OCI-LY7 (cell line): ENCODE measurements at places on chromosomes 2 and 18.

GRCh38 chr18:58110398-58110797 is 66.4 kb downstream of the NEDD4L start:
- DNase-seq: no peak

DNA sequence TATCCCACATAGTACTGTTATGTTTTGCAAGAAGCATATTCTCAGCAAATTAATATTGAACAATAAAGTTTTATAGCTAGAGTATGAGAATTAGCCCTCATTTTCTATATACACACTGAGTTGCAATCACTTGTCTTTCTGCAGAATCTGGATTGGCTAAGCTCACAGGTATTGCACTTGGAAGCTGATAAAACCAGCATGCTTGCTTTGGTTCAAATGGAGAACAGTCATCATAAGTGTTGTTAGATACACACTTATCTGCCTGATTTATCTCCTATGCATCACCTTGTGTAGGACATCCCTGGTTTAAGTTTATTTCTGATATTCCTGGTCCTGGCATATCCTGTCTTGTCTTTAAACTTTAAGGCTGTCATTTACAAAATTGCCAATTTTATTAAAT is 38.0 kb upstream of the CYP20A1 start:
- DNase-seq: no peak

DNA sequence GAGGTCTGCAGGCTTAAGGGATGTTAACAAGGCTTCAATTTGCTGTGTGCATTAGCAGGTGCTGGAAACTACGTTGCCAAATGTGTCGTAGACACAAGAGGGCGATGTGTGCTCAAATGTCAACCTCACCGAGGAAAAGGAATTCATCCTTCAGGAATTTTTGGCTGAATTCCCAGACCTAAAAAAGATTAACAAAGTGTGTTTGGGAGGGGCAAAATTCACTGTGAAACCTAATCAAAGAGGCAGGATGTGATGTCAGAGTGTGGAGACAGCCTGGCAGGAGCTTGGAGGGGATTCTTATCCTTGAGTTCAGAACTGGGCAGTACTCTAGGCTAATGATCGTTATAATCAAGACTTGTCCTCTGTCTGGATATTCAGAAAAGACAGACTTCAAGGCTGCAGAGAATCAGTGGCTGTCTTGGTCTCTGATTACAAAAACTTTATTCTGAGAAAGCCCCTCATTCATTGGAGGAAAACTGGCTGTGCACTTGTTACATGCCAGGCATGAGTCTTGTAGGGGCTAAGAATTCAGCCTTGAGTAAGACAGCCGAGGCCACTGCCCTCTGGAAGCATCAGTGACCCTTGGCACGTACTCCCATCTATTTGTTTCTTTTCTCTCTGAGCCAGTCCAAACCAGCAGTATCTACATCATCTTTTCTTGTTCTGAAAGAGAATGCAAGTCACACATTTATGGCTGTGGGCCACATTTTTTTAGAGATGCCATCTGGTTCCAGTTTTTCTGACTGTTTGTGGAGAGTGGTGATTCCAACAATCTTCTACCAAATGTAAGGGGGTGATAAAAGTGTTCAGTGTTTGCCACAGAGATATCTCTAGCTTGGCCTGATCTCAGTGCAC is 18.7 kb upstream of the SCYGR1 start:
- DNase-seq: peak; percentile 5

DNA sequence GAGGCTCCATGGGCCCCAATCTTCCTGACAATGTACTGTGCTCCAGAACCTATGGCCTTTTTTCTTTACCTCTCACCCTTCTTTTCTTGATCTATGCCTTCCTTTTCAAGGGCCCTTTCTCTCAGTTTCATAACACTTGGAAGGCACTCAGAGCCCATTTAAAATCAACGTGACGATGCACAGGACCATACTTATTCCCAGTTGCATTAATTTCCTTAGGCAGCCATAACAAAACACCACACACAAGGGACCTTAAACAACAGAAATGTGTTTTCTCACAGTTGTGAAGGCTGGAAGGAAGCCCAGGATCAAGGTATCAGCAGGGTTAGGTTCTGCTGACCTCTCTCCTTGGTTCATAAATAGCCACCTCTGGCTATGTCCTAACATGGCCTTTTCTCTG is 414.0 kb upstream of the TNP1 start:
- DNase-seq: no peak

GRCh38 chr2:222545823-222546795 is 109.8 kb downstream of the FARSB start:
- DNase-seq: no peak
